Activated naive CD4-positive, alpha-beta T cell treated with anti-CD3 and anti-CD28 coated beads, Interleukin-2, amount 10 ng/mL, durations not matched to agents 7 days and 5 days (primary cell): ENCODE measurements at places on chromosomes 5 and 9.

DNA sequence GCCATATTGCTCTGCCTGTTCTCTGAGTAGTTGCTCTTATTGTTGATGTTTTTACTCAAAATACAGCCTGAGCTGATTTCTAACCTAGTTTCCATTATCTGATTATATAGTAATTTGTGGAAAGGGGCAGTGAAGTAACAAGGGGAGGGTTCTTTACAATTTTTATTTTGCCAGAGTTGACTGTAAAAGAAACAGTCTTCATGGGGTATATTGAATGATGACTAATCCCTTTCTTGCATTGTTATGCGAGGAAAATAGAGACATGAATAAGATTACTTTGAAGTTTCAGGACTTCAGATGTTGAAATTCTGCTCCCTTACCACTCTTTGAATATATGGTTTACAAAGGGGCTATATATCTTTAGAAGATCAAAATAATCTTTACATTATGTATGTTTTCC is 9.1 kb upstream of the LRRC70 start:
- no peak for DNase-seq

- no peak for DNase-seq
These were observed 57.6 kb downstream of the HMCN2 start for GRCh38 chr9:130323051-130323745.

- DNase-seq = no peak
These were observed 700.5 kb upstream of the ZNF608 start for GRCh38 chr5:125446986-125447385.

GRCh38 chr9:354453-354852 is 139.8 kb downstream of the DOCK8 start:
- no peak for DNase-seq

GRCh38 chr5:60445921-60446320 is 254.0 kb downstream of the DEPDC1B start:
- DNase-seq = no peak

GRCh38 chr9:14769230-14769571 is 46.7 kb upstream of the CER1 start:
- no peak for DNase-seq

DNA sequence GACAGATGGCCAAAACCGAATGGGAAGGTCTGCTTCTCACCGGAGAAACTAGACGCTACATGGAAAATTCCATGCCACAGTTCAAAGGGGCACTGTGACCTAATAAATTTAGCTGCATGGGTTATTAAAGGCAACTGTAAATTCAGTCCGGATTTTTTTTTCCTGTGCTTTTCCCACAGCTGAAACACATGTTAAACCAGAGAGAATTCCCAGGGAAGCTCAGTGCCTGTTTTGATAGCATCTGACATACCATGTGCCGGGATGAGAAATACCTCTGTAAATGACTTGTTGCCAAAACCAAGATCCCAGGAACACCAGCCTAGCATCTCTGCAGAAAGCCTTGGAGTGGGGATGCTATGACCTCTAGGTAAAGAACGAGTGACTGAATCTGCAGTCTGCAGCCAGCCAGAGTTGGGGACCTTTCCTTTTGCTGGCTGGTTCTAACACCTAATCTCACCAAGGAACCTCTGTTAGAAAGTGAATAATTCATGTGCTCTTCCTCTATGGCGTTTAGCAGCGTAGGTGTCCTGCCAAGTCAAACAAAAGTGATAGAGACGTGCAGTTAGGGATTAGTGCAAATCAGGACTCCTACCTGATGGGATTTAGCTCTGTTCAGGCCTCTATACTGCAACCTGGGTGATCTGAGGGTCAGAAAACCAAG is 77.9 kb downstream of the SLIT3 start:
- DNase-seq = no peak
